Karpas-422 (cell line): ENCODE measurements at places on chromosomes 5 and 9.

- H3K27me3 ChIP-seq = no peaks in the 10 kb centered on the region
- peak; percentile 74 for DNase-seq
- peaks cover 49% of the 10 kb centered on the region for H3K4me1 ChIP-seq
- peaks cover 50% of the 10 kb centered on the region for H3K36me3 ChIP-seq
- peak overlapping the region; percentile 69 for H3K27ac ChIP-seq
Measured at GRCh38 chr9:128689820-128690683, 1.0 kb downstream of the SET start.

GRCh38 chr5:128522336-128522735 is 15.7 kb downstream of the FBN2 start:
- H3K27ac ChIP-seq = no peak overlapping the region
- H3K4me3 ChIP-seq = no peak overlapping the region
- no peaks in the 10 kb centered on the region for H3K36me3 ChIP-seq
- no peaks in the 10 kb centered on the region for H3K27me3 ChIP-seq

GRCh38 chr5:67770431-67771025 is 445.0 kb upstream of the PIK3R1 start:
- no peaks in the 10 kb centered on the region; the same call in 1 of the 2 replicates for H3K27me3 ChIP-seq
- no peaks in the 10 kb centered on the region for H3K36me3 ChIP-seq
- H3K4me3 ChIP-seq = no peak overlapping the region
- no peak for DNase-seq
- no peaks in the 10 kb centered on the region for H3K4me1 ChIP-seq

DNA sequence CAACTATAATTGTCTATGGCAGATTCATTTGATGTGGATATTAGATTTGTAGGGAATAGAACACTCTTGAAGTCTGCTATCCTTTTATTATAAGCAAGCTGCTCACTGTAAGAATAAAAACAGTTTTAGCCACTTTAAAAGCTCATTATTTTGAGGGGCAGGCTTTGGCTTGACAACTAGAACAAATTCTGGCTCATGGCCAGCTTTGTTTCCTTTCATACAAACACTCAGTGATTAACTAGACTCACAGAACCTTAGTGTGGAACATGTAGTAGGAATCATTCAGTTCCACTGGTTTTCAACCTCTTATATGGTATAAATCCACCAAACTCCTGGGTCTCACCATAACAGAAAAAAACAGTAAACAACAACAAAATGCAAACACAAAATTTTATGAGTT is 27.4 kb upstream of the CEP120 start:
- peaks cover 14% of the 10 kb centered on the region for H3K4me1 ChIP-seq
- H3K4me3 ChIP-seq = no peak overlapping the region
- no peak for DNase-seq
- no peaks in the 10 kb centered on the region for H3K36me3 ChIP-seq
- H3K27me3 ChIP-seq = no peaks in the 10 kb centered on the region

DNA sequence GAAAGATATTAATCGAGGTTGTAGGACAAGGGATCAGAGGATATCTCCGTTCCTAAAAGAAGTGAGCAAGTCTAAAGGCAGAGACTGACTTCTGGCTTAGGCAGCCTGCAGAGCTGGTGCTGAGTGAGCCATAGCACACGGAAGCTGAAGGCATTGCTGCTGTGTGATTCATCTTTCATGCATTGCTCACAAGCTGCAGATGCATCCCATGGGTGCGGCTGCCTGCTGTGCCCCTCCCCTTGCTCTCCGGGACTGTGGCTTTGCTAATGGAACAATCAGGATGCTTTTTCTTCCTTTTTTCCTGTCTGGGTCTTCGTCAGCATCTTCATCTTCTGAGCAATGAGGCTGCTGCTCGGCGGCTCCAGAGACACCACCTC is 341.4 kb downstream of the DIRAS2 start:
- no peak overlapping the region for H3K4me3 ChIP-seq
- no peaks in the 10 kb centered on the region for H3K27me3 ChIP-seq
- H3K27ac ChIP-seq = no peak overlapping the region
- H3K4me1 ChIP-seq = no peaks in the 10 kb centered on the region
- no peak for DNase-seq

DNA sequence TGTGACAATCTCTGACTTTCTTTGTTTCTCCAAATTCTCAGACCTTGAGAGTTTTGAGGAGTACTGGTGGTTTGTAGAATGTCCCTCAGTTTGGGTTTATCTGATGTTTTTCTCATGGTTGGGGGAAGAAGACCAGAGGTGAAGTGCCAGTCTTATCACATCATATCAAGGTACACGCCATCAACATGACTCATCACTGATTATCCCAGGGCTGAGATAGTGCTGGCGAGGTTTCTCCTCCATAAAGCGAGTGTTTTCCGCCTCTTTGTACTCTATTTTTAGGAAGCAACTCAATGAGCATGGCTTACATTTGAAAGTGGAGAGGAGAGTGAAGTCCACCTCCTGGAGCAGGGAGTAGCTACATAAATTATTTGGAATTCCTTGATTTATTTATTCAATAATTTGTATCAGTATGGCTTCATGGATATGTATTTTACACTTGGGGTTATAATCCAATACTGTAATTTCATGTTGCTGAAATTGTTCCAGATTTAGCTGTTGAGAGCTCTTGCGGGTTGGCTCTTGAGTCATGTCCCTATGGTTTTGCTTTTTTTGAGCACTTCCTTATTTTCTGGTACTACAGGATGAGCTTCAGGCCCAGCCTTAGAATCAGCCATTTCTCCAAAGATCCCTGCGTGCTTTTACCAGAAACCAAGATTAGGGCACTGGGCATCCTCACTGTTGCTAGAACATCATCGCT is 23.9 kb downstream of the DCANP1 start:
- H3K36me3 ChIP-seq = no peaks in the 10 kb centered on the region
- H3K27me3 ChIP-seq = no peaks in the 10 kb centered on the region
- no peak overlapping the region for H3K27ac ChIP-seq

DNA sequence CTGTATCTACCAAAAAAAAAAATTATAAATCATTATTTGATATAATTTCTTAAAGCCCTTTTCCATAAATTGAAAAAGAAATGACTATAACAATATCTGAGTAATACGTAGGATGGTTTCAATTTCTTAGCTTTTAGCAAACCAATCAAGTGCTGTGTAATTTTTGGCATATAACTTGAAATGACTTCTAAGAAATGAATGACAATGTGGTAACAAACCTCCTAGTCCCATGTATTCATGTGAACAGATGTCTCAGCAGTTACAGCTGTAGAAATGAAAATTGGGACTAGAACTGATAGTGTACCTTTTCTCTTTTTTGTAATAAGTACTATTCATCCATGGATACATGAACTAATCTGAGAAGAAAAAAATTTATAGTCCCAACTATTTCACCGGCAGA is 307.0 kb downstream of the BNC2 start:
- no peak overlapping the region for H3K4me3 ChIP-seq
- H3K4me1 ChIP-seq = no peaks in the 10 kb centered on the region
- no peak overlapping the region for H3K27ac ChIP-seq
- DNase-seq = no peak
- H3K27me3 ChIP-seq = no peaks in the 10 kb centered on the region

GRCh38 chr9:116450378-116451139 is 236.5 kb upstream of the TRIM32 start:
- no peak overlapping the region for H3K27ac ChIP-seq
- DNase-seq = no peak
- no peak overlapping the region for H3K4me3 ChIP-seq
- no peaks in the 10 kb centered on the region for H3K27me3 ChIP-seq
- no peaks in the 10 kb centered on the region for H3K4me1 ChIP-seq

GRCh38 chr5:150621301-150621700 is 19.2 kb upstream of the SYNPO start:
- no peak for DNase-seq
- no peak overlapping the region for H3K4me3 ChIP-seq
- H3K4me1 ChIP-seq = peaks cover 23% of the 10 kb centered on the region
- no peaks in the 10 kb centered on the region for H3K36me3 ChIP-seq
- no peaks in the 10 kb centered on the region for H3K27me3 ChIP-seq
- H3K27ac ChIP-seq = no peak overlapping the region

DNA sequence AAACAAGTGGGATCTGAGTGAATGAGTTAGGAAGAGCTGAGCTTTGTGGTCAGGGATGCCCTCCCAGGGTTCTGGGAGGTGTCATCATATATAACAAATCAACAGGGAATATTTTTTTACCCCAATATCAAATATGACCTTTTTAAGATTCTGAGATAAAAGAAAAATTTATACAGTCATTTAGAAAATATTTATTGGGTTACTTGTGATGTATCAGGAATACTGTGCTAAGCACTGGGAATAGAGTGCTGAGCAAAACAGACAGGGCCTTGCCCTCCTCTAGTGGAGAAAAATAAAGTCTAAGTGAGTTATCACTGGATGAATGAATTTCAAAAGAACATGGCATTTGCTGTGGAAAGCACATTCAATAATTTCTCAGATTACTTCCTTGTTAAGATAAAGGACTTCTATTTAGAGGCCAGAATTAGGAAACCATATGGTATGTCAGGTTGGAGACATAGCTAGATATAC is 102.9 kb downstream of the BOD1 start:
- H3K27me3 ChIP-seq = no peaks in the 10 kb centered on the region
- no peaks in the 10 kb centered on the region for H3K36me3 ChIP-seq
- peaks cover 5% of the 10 kb centered on the region for H3K4me1 ChIP-seq
- DNase-seq = no peak

DNA sequence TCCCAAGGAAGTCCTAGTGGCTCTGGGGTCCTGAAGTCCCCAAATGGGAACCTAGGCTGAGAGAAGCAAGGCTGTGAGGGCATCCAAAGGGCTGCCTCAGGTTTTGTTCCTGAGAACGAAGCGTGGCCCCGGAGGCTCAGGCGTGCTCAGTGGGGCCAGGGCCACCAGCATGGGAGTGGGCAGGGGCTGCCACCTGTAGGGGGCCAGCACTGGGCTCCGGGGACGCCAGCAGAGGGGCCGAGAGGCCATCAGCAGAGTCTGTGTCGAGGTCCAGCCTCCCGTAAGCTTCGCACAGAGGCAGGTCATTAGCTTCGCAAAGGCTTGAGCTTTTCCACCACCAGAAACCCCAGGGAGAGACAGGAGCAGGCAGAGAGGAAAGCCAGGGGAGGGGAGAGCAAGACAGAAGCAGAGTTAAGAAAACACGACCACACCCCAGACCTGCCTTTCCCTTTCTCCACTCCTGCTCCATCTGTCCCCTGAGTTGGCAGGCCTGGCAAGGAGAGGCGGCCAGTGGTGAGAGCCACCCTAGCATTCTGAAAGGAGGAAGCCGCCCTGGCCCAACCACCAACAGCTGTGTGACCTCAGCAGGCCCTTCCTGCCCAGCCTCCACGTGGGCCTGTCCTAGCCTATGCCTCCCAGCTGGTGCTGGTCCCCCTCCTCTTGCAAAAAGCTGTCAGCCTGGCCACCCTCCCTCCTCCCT is 5.5 kb upstream of the SURF6 start:
- peaks cover 9% of the 10 kb centered on the region; the same call in 1 of the 2 replicates for H3K36me3 ChIP-seq
- H3K4me3 ChIP-seq = no peak overlapping the region
- H3K27me3 ChIP-seq = no peaks in the 10 kb centered on the region
- peaks cover 5% of the 10 kb centered on the region for H3K4me1 ChIP-seq

GRCh38 chr5:1670351-1670750 is 129.3 kb downstream of the MRPL36 start:
- H3K27me3 ChIP-seq = no peaks in the 10 kb centered on the region
- peak; percentile 47 for DNase-seq
- no peak overlapping the region for H3K4me3 ChIP-seq
- H3K27ac ChIP-seq = no peak overlapping the region

DNA sequence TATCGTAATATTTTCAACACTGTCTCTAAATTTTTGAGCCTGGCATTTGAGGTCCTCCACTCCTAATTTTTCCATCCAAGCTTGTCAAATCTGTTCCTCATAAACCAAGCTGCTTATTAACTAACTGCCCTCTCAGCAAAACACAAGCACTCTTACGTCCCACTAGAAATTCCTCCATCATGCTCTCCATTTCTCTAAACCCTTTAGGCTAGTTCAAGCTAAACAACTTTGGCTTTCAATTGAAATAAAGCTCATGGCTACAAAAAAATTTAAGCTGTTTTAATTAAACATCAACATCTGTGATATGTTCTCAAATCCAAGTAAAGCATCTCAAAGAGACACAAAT is 45.7 kb downstream of the RNF145 start:
- H3K4me1 ChIP-seq = no peaks in the 10 kb centered on the region
- no peaks in the 10 kb centered on the region for H3K27me3 ChIP-seq
- H3K36me3 ChIP-seq = peaks cover 41% of the 10 kb centered on the region; the same call in 1 of the 2 replicates

GRCh38 chr5:50595199-50595598 is 71.2 kb upstream of the PARP8 start:
- no peaks in the 10 kb centered on the region for H3K4me1 ChIP-seq
- no peak for DNase-seq
- no peaks in the 10 kb centered on the region for H3K27me3 ChIP-seq
- H3K27ac ChIP-seq = no peak overlapping the region
- no peak overlapping the region for H3K4me3 ChIP-seq

GRCh38 chr9:134177624-134178393 is 13.4 kb upstream of the RNU6ATAC start:
- H3K27me3 ChIP-seq = no peaks in the 10 kb centered on the region
- no peak overlapping the region for H3K27ac ChIP-seq
- no peak overlapping the region for H3K4me3 ChIP-seq
- no peaks in the 10 kb centered on the region for H3K36me3 ChIP-seq

DNA sequence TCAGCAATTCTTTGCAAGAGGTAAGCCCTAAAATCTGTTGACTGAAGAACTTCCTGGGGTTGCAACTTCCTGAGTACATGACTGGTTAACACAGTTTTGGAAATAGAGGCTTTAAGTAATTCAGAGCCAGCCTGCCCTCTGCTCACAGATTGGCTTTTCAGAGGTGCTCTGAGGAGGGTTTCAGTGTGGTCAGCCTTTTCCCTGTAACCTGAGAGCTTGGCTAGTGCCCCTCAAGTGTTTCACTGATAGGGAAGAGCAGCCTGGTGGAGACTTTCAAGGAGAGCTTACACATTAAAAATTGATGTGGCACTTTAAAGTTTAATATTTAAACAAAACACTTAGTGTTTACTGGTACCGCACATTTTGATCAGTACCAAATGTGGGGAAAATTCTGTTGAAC is 56.7 kb upstream of the FOXB2 start:
- DNase-seq = no peak
- H3K36me3 ChIP-seq = no peaks in the 10 kb centered on the region
- H3K27me3 ChIP-seq = no peaks in the 10 kb centered on the region
- H3K4me3 ChIP-seq = no peak overlapping the region
- no peaks in the 10 kb centered on the region for H3K4me1 ChIP-seq

GRCh38 chr5:148697180-148697808 is 43.0 kb upstream of the HTR4 start:
- no peak for DNase-seq
- no peak overlapping the region for H3K4me3 ChIP-seq
- 0 out of 2 replicates have a peak, but pooled peaks cover 2% of the 10 kb centered on the region for H3K27me3 ChIP-seq

GRCh38 chr5:56339732-56340131 is 106.6 kb upstream of the ANKRD55 start:
- no peak overlapping the region for H3K27ac ChIP-seq
- H3K4me3 ChIP-seq = no peak overlapping the region
- H3K27me3 ChIP-seq = no peaks in the 10 kb centered on the region
- no peaks in the 10 kb centered on the region for H3K36me3 ChIP-seq

- no peak overlapping the region for H3K27ac ChIP-seq
- DNase-seq = no peak
- no peaks in the 10 kb centered on the region for H3K27me3 ChIP-seq
- no peak overlapping the region for H3K4me3 ChIP-seq
- H3K4me1 ChIP-seq = no peaks in the 10 kb centered on the region
- H3K36me3 ChIP-seq = no peaks in the 10 kb centered on the region
Measured at GRCh38 chr5:165627548-165628170, 2122.2 kb downstream of the MAT2B start.

GRCh38 chr9:19967888-19968459 is 179.1 kb upstream of the SLC24A2 start:
- no peaks in the 10 kb centered on the region for H3K27me3 ChIP-seq
- H3K27ac ChIP-seq = no peak overlapping the region
- no peak for DNase-seq
- no peaks in the 10 kb centered on the region for H3K36me3 ChIP-seq
- no peak overlapping the region for H3K4me3 ChIP-seq
